Activated naive CD4-positive, alpha-beta T cell (primary cell): ENCODE measurements at places on chromosomes 6 and 20.

GRCh38 chr6:170445487-170445886 lies 107.6 kb downstream of the PSMB1 start:
- DNase-seq, result no peak

DNA sequence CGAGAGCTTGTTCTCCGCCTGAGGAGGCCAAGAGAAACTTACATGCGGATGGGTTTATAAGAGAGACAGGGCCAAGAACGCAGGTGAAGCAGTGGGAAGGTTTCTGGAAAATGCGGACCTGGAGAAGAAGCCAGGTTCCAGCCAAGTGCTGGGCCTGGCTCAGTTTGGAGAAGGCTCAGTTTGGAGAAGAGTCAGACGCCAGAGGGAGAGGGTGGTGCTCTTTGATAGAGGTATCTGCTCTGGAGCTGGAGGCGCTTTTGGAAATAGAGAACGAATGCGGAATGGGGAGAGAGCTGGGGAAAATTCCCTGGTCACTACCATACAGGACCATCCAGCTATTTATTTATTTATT lies 753 bp downstream of the RSPH9 start:
- DNase-seq, result no peak

DNA sequence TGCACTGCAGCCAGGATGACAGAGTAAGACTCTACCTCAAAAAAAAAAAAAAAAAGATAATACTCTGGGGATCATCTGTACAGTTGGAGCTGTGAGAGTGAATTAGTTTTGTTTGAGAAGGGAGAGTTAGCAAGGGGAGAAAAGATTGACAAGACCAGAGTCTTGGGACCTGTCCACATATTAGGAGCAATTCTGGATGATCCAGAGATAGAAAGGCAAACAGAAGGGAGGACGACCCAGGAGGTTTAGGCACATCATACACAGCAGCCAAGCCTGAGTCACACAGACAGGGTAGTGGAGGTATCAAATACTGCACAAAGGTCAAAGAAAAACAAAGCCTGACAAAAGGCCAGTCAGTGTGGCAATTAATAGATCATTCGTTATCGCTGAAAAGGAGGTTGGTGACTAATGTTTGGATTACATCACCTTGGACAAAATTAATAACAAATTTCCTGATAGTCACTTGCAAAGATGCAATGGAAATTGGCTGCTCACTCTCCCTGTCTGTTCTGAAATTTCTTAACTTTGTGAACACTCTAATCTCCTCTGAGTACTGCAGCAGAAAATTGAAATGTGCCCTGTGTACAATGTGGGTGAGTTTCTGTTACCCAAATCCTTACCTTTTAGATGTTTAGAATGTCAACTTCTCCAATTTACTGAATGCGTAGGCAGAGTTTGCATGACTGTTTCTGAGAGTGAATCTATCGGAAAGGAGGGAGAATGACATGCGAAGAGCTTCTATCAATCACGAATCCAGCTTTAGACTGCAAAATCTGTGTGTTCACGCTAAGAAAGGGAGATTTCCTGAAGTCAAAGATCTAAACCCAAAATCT lies 105.4 kb downstream of the TSHZ2 start:
- DNase-seq, result no peak

- DNase-seq, result no peak
Measured at GRCh38 chr6:127058027-127058426, 60.4 kb upstream of the RSPO3 start.

GRCh38 chr20:43397147-43397546 lies 60.5 kb upstream of the SRSF6 start:
- no peak for DNase-seq

- no peak for DNase-seq
Measured at GRCh38 chr20:63533871-63534393, 3.2 kb downstream of the PTK6 start.

GRCh38 chr20:3751675-3752385 lies 15.7 kb downstream of the ADISSP start:
- DNase-seq, result peak; percentile 26

GRCh38 chr6:143064271-143064670 lies 3.6 kb downstream of the AIG1 start:
- DNase-seq, result no peak

GRCh38 chr6:12393100-12393499 lies 102.9 kb downstream of the EDN1 start:
- no peak for DNase-seq

DNA sequence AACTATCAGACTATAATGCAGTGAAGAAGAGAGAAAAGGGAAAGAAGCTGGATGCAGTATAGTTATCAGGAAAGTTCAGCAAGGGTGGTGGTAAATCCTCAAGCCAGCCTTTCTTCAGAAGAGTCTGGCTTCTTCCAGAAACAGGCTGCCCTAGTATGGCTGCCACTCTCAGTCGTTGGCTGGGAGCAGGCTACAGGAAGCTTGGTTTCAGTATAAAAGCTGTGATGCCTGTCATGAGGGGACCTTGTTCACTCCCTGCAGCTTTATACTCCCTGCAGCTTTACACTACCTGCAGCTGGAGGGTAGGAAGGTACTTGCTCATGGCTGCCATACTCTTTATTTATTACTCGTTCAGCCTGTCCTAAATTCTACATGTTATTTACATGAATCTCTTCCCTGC lies 63.3 kb upstream of the ARHGAP18 start:
- no peak for DNase-seq

DNA sequence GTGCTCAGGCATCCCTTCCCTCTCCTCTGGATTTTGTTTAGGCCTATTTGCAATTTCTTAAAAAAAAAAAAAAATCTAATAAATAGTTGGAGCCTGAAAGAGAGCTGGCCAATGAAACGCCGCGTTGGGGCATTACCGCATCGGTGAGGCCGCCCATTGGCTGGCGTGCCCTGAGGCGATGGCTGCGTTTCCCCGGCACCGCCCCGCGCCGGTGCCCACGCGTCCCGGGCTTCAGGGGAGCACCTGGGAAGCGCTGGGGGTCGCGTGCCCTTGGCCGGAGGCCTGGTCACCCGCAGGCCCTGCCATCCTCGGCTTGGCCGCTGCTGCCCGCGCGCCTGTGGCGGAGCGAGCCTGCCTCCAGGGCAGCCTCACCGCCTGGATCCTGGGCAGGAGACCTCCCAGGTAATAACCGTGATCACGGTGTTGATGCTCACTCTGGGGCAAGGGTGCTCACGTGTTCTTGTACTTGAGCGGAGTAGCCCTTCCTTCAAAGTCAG lies 155.4 kb downstream of the NRN1 start:
- peak; percentile 42 for DNase-seq

DNA sequence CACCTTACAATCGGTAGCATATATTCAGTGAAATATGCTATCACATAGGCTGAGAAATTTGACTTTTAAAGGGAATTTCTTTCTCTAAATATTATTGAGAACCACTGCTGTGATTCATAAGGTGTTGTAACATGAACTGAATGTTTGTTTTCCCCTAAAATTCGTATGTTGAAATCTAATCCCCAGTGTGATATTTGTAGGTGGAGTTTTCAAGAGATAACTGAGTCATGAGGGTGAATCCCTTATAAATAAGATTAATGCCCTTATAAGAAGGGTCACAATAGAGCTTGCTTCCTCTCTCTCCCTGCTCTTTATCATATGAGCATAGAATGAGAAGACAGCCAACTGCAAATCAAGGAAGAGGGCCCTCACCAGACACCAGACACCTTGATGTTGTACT lies 64.8 kb downstream of the LMBRD1 start:
- no peak for DNase-seq

GRCh38 chr6:113388996-113389395 lies 468.1 kb upstream of the MARCKS start:
- DNase-seq, result no peak

GRCh38 chr6:51474022-51474975 lies 613.1 kb downstream of the PKHD1 start:
- no peak for DNase-seq

- DNase-seq, result no peak
Measured at GRCh38 chr6:53313784-53314400, 34.9 kb downstream of the ELOVL5 start.

DNA sequence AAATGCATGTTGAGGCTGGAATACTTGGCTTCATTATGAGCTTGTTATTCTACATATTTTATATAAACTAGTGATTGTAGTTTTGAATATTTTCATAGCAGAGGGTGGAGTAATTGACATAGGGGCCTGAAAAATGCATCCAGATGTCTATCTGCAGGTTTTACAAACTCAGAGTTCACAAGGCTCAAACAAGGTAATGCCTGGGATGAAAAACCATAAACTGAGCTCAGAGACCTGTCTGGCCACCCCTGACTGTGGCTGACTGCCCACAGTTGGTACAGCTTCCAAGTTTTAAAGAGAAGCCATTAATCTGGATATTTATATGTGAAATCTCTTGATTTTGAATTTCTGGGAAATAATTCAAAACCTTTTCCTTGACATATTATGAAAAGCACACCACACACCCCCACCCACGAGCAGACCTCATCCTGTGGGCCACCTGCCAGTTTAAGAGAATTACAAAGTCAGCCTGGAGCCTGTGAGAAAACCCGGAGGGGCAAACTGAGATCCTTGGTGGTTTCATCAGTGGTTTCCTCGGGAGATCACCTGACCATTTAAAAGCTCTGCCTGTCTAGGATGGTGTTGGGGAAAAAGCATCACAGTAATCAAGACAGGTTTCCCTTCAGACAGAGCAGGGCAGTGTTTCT lies 230.1 kb downstream of the SAMD5 start:
- DNase-seq, result no peak

- no peak for DNase-seq
Measured at GRCh38 chr6:92608751-92609150, 810.6 kb downstream of the EPHA7 start.

DNA sequence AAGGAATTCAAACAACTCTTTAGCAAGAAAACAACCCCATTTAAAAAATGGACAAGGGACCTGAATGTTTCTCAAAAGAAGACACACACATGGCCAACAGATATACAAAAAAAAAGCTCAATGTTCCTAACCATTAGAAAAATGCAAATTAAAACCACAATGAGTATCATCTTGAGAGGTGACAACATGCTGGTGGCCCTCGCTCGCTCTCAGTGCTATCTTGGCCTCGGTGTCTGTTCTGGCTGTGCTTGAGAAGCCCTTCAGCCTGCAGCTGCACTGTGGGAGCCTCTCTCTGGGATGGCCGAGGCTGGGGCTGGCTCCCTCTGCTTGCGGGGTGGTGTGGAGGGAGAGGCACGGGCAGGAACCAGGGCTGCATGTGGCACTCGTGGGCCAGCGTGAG lies 13.4 kb downstream of the SPINT4 start:
- DNase-seq, result no peak

GRCh38 chr6:71855406-71855805 lies 30.9 kb upstream of the RIMS1 start:
- no peak for DNase-seq

DNA sequence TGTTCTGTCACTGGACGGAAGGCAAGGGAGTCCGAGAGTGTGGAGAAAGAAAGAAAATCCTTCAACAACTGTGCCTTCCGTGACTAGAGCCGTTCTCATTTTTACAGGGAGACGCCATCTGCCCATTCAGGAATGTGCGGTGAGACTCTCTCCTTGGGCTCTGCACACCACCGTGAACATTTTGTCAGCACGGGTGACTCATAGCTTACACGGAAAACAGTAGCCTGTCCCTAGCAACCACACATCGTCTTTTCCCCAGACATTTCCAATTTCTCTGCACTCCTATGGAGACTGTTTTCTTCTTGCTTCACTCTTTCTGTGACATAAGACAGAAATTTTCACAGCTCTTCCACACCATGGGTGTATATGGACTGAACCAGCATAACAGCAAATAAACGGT lies 55.1 kb downstream of the TBXT start:
- no peak for DNase-seq

DNA sequence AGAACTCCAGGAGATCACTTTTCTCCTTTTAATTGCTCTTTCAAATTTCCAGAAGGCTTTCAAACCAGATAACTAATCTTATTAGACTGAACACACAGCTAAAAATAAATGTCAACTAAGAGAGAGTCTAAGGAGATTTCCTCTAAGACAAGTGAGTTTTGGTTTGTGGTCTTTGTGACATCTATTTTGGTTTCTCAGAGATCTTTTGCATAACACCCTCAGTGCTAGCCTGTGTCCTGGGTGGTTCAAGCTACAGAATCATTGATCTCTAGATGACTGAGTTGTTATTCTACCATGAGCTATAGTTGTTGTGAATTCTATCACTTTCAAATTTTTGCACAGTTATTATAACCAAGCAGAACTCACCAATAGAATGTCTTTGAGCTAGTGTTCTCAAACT lies 49.1 kb upstream of the PLCB4 start:
- no peak for DNase-seq

GRCh38 chr6:3529232-3529631 lies 72.4 kb upstream of the SLC22A23 start:
- no peak for DNase-seq

GRCh38 chr6:157172830-157173536 lies 150.3 kb downstream of the TMEM242 start:
- no peak for DNase-seq

- DNase-seq, result no peak
Measured at GRCh38 chr6:31076611-31077010, 35.8 kb downstream of the C6orf15 start.

DNA sequence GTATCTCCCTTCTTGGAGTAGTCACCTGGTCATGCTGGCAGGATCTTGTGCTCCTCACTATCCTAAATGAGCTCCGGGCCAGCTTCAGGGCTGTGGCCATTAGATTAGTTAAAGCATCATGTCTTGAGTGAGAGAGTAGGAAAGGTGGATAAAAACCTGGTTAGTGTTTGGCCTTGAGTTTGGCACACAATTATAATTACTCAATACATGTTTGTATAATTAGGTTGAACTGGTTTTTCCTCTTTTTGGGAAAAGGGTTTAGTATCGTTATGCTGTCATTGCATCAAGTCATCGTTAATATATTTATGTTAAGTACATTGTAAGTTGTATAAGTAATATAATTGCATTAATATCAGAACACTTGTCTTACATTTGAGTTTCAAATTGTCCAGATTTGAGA lies 126.3 kb downstream of the CDKAL1 start:
- no peak for DNase-seq
